ENCODE measurements at places on chromosomes 12 and 14. TPM values are rescaled to one million over a fixed set of nuclear protein-coding genes. Genes with fewer than 3 reads are reported as not detected.

The ABCD2 gene
- 0.71 TPM for total RNA-seq

The NKX2-1 gene
- not detected for total RNA-seq

The KLRC2 gene
- 10.8 TPM for total RNA-seq

The TRMT5 gene
- total RNA-seq, result 9.1 TPM

DNA sequence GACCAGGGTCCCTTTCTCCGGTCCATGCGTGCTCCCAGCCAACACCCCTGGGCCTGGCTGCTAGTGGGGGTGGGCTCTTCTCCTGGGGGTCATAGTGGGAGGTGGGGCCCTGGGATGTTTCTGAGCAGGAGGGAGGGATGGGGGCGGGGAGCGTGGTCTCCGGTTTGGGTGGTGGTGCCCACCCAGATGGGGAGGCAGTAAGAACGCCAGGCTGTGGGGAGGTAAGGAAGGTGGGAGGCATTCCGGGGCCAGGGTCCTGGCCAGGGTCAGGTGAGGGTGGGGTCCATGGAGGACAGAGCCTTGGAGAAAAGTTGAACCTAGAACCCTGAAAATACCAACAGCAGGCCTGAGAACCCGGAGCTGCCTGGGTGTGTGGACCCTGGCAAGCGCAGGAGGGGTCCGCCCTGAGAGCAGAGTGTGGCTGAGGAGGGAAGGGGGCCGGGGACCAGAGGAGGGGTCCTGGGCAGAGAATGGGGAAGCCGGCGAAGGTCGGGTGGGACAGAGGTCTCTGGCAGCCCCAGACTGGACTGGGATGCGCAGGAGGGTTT is 5.7 kb downstream of the CRIP2 start:
- no peak for DNase-seq

- no peak for DNase-seq
Measured at GRCh38 chr14:61178226-61179060, 102.7 kb downstream of the TMEM30B start.
